ENCODE measurements at places on chromosomes 5 and 9.

DNA sequence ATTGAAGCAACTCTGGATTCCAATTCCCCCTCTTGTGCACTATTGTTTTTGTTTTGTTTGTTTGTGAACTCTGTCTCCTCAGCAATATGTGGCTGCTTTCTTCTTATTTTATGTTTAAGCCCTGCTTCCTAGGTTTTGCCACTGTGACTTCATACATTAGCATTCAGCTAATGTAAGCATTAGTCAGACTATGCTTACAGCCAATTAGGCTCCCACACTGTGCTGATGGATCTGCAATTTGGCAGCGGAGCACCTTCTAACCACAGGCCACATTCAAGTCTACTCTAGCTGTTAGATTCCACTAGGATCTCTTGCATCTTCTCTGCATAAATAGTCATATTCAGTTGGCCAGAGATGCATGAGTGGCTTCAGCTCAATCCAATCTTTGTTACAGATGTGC lies 9.6 kb upstream of the BICD2 start:
- DNase-seq = no peak

- no peak for DNase-seq
Observed at GRCh38 chr9:9973062-9973461, 639.7 kb downstream of the PTPRD start.

DNA sequence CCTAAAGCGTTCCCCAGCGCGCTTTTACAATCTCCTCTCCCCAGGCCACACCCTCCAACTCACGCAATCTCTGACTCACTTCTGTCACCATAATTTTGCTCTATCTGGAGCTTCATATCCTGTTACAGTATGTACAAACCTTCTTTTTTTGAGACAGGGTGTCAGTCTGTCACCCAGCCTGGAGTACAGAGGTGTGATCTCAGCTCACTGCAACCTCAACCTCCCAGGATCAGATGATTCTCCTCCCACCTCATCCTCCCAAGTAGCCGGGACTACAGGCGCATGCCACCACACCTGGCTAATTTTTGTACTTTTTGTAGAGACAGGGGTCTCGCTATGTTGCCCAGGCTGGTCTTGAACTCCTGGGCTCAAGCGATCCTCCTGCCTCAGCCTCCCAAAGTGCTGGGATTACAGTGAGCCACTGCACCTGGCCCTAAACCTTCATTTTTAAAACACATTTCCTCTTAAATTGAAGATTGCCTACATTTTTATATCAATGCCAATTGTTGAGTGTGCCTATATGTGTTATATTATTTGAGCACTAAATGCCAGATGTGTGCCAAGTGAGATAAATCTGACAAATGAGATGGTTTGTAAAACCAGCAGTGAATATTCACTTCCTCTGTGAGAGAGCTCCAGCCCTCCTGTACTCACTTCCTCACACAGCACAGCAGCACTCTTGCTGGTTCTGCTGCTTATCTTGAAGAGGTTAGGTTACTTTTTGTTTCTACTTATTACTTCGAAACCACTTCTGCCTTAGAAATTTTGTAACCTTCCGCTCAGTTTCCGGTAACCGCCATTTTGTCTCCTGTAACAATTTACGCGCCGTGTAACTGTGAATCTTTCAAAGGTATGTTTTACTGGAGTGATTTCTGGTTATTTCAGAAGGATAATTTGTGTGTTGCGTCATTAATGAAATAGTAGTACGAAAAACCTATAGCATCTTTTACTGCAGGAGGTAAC lies 57.9 kb downstream of the DOCK8 start:
- DNase-seq = no peak

GRCh38 chr5:95938766-95939165 lies 22.9 kb downstream of the ELL2 start:
- DNase-seq = no peak

- no peak for DNase-seq
Observed at GRCh38 chr9:37565661-37566618, 10.2 kb downstream of the FBXO10 start.

- DNase-seq = peak; percentile 75
Observed at GRCh38 chr5:120463991-120464626, at the start of gene PRR16. PRR16 (plus strand) TSS chr5:120464300.

DNA sequence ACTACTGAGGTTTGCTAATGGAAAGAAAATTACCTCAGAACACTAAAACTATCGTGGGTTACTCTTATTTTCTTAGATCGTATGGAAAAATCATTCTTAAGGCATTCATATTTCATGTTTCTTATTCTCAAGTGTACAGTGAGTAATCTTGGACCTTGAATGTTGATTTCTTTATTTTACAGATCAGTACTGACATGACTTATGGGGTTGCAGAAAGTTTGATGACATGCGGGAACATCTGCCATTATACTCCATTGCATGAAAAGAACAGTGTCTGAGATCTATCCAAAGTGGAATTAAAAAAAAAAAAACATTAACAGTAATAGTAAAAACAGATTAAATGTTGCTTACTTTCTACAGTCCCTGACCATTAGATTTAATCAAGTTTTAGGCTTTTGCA lies 1290.2 kb upstream of the WWC1 start:
- no peak for DNase-seq

DNA sequence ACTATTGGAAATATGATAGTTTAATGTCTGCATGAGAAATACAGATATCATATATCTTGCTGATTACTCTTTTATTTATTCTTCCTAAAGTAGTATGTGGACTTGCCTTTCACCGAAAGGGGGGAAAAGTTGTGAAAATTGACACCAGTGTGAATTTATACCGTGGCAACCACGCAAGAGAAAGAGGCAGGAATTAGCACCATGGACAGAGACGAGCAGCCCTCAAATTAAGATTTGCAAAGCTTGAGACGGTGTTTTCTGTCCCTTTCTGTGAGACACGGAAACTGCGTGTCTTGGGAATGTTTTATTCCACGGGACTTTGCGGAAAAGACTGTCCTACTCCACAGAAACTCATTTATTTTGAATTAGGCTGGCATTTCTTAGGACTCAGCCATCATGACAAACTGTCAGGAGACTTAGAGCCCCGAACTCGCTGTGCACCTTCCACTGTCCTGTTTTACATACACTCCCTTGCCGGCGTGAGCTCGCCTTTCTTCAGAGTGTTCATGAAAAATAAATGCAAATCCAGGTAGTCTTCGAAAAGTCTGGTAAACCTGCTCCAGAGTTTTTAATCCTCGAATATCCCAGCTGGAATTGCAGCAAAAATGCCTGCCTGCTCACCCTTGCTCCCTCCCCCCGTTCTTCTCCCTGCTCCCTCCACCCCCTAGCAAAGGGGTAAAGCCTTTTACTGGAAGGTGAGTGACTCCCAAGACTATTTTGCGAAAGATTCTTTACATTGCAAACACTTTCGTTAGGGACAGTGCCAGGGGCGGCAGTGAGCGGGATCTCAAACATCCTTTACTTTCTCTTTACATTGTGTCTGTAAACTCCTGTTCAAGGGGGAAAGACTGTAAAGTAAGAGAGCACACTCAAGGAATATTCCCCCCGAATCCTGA lies 3.8 kb upstream of the ELAVL2 start:
- no peak for DNase-seq

- no peak for DNase-seq
Observed at GRCh38 chr5:28685794-28686193, 1647.4 kb upstream of the CDH9 start.

DNA sequence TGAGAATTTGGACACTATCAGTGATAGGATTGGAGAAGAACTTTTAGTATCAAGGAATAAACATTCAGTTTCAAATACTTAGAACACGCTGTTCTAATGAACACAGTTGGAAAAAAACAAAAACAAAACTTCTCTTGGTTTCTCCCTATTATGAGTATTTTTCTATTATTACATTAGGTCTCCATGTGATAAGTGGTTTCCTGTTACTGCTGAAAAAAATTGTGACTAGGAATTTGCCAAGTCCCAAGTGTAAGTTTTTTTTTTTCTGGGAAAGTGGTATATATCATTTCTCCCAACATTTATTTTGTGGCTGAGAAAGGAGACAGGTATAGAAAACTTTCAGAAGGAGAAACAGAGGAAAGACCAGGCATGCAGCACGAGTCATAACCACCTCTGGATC lies 41.1 kb downstream of the PCSK1 start:
- DNase-seq = no peak

DNA sequence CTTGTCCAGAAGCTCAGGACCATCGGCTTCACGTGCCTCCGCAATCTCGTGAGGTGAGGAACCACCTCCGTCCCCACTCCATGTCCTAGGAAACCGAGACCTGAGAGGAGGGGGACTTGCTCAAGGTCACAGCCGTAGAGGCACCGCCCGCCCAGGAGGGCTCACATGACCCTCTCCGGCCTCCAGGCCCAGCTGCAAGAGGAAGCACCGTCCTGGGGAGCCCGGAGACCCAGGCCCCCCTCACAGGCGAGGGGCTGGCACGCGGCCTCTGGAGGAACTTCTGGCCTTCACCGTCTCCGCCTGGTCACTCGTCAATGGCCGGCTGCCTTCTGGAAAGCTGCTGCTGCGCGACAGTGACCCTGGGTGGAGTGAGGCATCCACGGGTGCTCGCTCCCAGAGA lies 24.2 kb downstream of the FAM78A start:
- peak; percentile 89 for DNase-seq

GRCh38 chr5:78959767-78960166 lies 25.3 kb downstream of the ARSB start:
- no peak for DNase-seq

DNA sequence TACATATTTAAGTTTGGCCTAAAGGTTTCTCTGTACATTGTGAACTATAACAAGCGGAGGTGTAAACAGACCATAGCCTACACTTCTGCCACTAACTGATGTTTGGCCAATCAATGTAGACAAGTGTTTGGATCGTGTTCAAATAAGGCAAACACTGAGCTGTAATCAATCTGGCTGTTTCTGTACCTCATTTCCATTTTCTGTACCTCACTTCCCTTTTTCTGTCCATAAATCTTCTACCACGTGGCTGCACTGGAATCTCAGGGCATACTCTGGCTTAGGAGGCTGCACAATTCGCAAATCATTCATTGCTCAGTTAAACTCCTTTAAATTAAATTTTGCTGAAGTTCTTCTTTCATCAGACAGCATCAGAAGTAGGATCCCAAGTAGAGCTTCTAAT lies 140.9 kb downstream of the SLC25A46 start:
- no peak for DNase-seq

GRCh38 chr9:34547960-34548611 lies 25.3 kb upstream of the ENHO start:
- no peak for DNase-seq

- DNase-seq = no peak
Observed at GRCh38 chr5:97124335-97124734, 18.1 kb downstream of the LIX1 start.

DNA sequence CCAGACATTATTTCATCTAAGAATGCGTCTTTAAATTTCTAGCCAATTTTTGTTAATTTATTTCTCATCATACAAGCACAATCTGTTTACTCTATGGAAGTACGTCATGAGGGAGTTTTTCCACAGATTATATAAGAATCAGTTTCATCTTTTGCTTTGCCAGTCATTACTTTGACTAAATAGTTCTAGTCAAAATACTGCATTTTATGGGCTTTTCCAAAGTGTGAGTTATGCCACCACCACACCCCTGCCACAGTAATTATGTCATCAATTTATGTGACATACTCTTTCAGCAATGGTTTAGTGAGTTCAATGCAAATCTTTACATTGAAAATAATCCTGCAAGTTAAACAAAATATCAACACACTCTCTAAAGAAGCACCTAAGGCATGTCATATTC lies 2.0 kb downstream of the RIMOC1 start:
- no peak for DNase-seq

DNA sequence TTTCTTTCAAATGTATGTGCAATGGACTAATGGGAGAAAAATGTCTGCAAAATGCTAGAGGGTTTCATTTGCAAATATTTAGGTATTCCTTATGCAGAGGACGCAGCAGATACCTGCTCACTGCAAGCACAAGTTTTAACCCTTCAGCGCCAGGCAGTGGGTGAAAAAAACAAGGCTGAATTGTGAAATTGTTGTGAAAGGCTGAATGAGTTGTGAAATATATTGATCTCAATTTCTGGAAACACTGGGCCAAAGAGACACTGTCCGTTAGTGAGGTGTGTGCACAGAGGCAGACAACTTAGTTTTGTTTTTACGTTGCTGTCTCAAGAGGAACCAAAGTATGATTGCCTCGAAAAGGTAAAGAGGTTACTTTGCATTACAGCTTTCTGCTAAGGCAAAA lies 18.8 kb downstream of the FUBP3 start:
- DNase-seq = no peak

DNA sequence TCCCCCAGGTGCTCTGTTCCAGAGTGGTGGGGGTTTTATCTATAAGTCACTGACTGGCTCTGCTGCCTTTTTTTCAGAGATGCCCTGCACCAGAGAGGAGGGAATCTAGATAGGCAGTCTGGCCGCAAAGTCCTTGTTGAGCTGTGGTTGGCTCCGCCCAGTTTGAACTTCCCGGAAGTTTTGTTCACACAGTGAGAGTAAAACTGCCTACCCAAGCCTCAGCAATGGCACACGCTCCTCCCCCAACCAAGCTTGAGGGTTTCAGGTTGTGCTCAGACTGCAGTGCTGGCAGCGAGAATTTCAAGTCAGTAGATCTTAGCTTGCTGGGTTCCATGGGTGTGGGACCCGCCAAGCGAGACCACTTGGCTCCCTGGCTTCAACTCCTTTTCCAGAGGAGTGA lies 1428.6 kb downstream of the MAT2B start:
- no peak for DNase-seq

GRCh38 chr5:88729084-88729828 lies 153.7 kb downstream of the MEF2C start:
- peak; percentile 50 for DNase-seq

DNA sequence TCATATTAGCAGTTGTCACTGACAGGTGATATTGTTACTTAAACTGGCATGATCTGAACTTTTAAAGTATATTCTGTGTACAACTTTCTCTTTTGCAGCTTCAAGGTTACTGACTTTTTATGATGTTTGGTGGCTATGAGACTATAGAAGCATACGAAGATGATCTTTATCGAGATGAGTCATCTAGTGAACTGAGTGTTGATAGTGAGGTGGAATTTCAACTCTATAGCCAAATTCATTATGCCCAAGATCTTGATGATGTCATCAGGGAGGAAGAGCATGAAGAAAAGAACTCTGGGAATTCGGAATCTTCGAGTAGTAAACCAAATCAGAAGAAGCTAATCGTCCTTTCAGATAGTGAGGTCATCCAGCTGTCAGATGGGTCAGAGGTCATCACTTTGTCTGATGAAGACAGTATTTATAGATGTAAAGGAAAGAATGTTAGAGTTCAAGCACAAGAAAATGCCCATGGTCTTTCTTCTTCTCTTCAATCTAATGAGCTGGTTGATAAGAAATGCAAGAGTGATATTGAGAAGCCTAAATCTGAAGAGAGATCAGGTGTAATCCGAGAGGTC lies 5.9 kb downstream of the ZCCHC7 start:
- DNase-seq = no peak

DNA sequence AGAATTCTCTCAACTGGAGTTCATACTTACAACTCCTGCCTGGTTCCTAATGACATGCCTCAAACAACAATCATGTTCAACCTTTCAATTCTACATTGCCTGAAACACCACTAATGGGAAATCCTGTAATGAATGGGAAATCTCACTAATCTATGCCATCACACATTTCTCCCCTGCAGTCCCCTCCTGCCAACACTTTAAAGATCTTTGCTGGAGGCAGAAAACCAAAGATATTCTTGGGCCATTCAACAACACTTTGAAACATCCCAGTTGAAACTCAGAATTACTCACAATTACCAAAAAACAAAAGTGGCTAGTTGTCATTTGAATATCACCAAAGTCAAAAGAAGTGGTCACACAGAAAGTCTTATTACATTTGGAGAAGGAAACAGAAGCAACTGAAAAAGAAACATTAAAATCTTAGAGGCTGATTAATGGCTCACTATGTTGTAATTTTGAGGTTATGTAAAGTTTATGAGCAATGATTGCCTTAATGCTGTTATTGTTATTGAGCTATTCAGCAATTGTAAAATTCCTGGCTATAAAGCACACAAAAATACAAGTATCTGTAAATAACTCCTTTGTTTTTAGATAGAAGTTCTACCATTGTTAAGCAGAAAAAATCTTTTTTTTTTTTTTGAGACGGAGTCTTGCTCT lies 313.4 kb upstream of the SLC30A5 start:
- DNase-seq = no peak
